ENCODE measurements at places on chromosomes 12 and 14. TPM values are rescaled to one million over a fixed set of nuclear protein-coding genes. Genes with fewer than 3 reads are reported as not detected.
A peak's percentile ranks its signal among the peaks of the same experiment; 100 is the strongest.

- H3K27ac ChIP-seq = no peak overlapping the region
- no peaks in the 10 kb centered on the region for H3K36me3 ChIP-seq
- H3K4me3 ChIP-seq = no peak overlapping the region
- no peak for DNase-seq
- H3K27me3 ChIP-seq = peaks cover 27% of the 10 kb centered on the region
Measured at GRCh38 chr12:80939231-80939950, 1.7 kb upstream of the LIN7A start.

DNA sequence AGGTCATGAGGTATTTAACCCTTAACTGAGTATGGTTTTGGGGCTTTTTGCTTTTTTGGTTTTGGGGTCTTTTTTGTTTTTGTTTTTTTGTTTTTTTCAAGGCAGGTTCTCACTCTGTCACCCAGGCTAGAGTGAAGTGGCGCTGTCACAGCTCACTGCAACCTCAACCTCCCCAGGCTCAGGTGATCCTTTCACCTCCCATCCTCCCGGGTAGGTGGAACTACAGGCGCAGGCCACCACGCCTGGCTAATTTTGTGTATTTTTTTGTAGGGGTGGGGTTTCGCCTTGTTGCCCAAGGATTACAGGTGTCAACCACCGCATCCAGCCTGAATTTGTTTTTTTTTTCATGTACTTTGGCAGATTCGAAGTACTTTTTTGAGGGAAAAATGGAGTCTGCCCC lies 19.9 kb downstream of the RAP1B start:
- DNase-seq = no peak
- H3K36me3 ChIP-seq = peaks cover 73% of the 10 kb centered on the region
- H3K27ac ChIP-seq = no peak overlapping the region
- H3K27me3 ChIP-seq = no peaks in the 10 kb centered on the region
- H3K4me1 ChIP-seq = peaks cover 81% of the 10 kb centered on the region

- no peak overlapping the region for H3K27ac ChIP-seq
- H3K27me3 ChIP-seq = no peaks in the 10 kb centered on the region
- peaks cover 40% of the 10 kb centered on the region for H3K36me3 ChIP-seq
- no peak for DNase-seq
Measured at GRCh38 chr14:91360490-91361232, 57.0 kb downstream of the CCDC88C start.

- H3K4me1 ChIP-seq = peaks cover 2% of the 10 kb centered on the region
- H3K27ac ChIP-seq = no peak overlapping the region
- no peak for DNase-seq
Measured at GRCh38 chr12:52740584-52740983, 36.6 kb downstream of the KRT76 start.

- H3K27ac ChIP-seq = no peak overlapping the region
- H3K4me1 ChIP-seq = peaks cover 5% of the 10 kb centered on the region
- DNase-seq = no peak
- peaks cover 22% of the 10 kb centered on the region for H3K27me3 ChIP-seq
- no peak overlapping the region for H3K4me3 ChIP-seq
Measured at GRCh38 chr14:54807428-54807827, 95.2 kb downstream of the GCH1 start.

GRCh38 chr12:24709216-24709615 lies 239.7 kb downstream of the BCAT1 start:
- no peak overlapping the region for H3K4me3 ChIP-seq
- no peaks in the 10 kb centered on the region for H3K4me1 ChIP-seq
- H3K27ac ChIP-seq = no peak overlapping the region
- H3K36me3 ChIP-seq = no peaks in the 10 kb centered on the region

DNA sequence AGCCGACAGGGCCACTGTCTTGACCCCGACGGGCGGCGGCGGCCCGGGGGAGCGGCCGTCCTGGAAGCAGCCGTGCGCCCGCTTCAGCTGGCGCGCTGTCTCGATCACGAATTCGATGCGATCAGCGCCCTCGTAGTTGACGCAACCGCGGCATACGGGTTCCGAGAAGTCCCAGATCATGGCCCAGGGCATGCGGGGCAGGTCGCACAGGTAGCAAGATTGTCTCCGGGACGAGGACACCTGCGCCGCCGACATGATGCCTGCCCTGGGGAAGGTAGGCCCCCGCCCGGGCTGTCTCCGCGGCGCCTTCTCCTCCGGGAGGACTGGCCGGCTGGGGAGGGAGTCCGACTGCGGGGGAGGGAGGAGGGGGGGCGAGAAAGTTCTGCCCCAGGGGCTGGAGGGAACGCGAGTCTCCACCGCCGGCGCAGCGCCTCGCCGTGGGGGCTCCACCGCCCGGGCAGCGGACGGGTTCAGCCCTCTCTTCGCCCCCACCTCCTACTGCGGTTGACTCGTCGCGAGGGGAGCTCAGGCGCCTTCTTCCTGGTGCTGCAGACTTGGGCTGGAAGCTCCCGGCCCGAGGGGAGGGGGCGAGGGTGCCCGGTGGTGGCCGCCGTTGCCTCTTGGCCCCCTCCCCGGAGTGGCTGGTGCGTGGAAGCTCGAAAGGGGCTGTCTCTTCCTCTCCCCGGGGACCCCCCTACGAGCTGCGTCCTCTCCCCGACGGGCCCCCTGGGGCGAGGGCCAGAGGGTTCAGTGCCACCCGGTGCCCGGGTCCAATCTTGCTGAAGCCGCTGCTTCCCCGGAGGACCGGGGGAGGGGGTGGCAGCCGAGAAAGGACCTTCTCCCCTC lies 747 bp downstream of the IRF2BPL start:
- peak overlapping the region; percentile 94 for H3K4me3 ChIP-seq
- H3K27me3 ChIP-seq = no peaks in the 10 kb centered on the region
- H3K4me1 ChIP-seq = peaks cover 65% of the 10 kb centered on the region
- H3K27ac ChIP-seq = peak overlapping the region; percentile 88
- H3K36me3 ChIP-seq = peaks cover 52% of the 10 kb centered on the region

- H3K4me1 ChIP-seq = peaks cover 38% of the 10 kb centered on the region
- no peak overlapping the region for H3K4me3 ChIP-seq
- peak overlapping the region; percentile 80 for H3K27ac ChIP-seq
- H3K27me3 ChIP-seq = no peaks in the 10 kb centered on the region
- peak; percentile 54 for DNase-seq
- peaks cover 53% of the 10 kb centered on the region for H3K36me3 ChIP-seq
Measured at GRCh38 chr12:31832740-31833729, 104.2 kb upstream of the AMN1 start.

- no peak overlapping the region for H3K4me3 ChIP-seq
- H3K27ac ChIP-seq = peak overlapping the region; percentile 15
Measured at GRCh38 chr14:92549859-92550230, 36.3 kb downstream of the RIN3 start.

The SERPINA6 gene
- not detected for total RNA-seq

GRCh38 chr14:24291446-24292117 lies 8.0 kb downstream of the DHRS1 start:
- H3K4me1 ChIP-seq = peaks cover 37% of the 10 kb centered on the region
- no peaks in the 10 kb centered on the region for H3K27me3 ChIP-seq
- H3K4me3 ChIP-seq = no peak overlapping the region
- H3K27ac ChIP-seq = no peak overlapping the region

DNA sequence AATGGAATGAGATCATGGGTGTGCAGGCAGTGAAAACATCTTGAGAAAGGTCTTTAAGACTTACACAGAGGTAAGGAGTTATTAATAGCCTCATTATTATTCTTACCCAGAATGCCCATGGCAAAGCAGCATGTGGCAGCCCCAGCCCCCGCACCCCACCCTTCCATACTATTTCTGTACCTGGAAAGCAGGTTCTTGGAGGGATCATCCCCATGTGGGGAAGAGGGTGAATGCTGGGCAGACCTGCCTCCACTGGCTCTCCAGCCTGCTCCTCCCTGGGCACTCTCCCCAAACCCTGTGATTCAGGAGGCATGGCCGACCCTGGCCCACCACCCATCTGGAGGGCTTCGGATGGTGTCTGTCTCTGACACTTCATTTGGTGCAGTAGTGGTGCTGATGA lies 28.3 kb downstream of the NPC2 start:
- no peak for DNase-seq
- no peaks in the 10 kb centered on the region for H3K4me1 ChIP-seq
- H3K36me3 ChIP-seq = no peaks in the 10 kb centered on the region
- no peak overlapping the region for H3K27ac ChIP-seq
- H3K4me3 ChIP-seq = no peak overlapping the region
- H3K27me3 ChIP-seq = peaks cover 8% of the 10 kb centered on the region

The ANO4 gene
- not detected for total RNA-seq

GRCh38 chr12:98121963-98122362 lies 393.4 kb upstream of the TMPO start:
- no peaks in the 10 kb centered on the region for H3K4me1 ChIP-seq
- no peak for DNase-seq
- H3K4me3 ChIP-seq = no peak overlapping the region

The NANOG gene
- total RNA-seq = not detected

The GPR65 gene
- total RNA-seq = 21.9 TPM

DNA sequence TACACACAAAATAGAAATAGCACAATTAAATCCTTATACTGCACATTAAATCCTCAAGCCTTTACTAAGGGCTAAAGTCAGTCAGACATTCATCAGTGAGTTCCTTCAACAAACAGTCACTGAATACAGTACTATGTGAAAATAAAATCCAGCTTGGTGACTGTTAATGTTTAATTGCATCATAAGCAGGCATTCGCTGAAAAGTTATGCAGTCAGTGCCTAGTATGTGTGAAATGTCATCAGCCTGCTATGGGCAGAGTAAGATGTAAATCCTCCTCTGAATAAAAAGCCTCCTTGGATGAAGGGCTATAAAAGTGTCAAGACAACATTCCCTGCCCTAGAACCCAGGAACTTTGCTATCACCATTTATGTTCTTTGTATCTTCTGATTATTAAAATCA lies 116.4 kb downstream of the PRICKLE1 start:
- H3K4me1 ChIP-seq = peaks cover 19% of the 10 kb centered on the region
- no peaks in the 10 kb centered on the region for H3K36me3 ChIP-seq

DNA sequence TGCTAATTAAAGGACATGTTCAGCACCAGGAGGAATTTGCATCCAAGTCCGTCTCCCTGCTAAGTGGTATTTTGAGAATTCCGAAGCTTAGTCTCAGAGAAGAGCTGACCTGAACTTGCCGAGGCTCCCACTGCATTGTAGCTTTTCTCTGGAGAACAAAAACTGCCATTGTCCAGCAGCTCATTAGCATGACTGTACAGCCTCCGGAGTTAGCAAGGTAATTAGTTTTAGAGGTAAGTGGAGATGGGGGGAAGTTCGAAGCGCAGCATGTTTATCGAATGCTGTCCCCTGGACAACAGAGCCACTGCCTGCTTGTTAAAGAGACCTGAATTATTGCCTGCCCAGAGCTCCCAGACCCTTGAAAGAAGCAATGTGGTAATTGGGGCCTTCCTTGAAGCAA lies 160.3 kb upstream of the PELI2 start:
- H3K27ac ChIP-seq = no peak overlapping the region
- no peak overlapping the region for H3K4me3 ChIP-seq
- no peaks in the 10 kb centered on the region for H3K36me3 ChIP-seq
- peaks cover 21% of the 10 kb centered on the region for H3K27me3 ChIP-seq
- H3K4me1 ChIP-seq = no peaks in the 10 kb centered on the region
- no peak for DNase-seq

- no peaks in the 10 kb centered on the region for H3K4me1 ChIP-seq
- no peak overlapping the region for H3K27ac ChIP-seq
- DNase-seq = no peak
- no peak overlapping the region for H3K4me3 ChIP-seq
- no peaks in the 10 kb centered on the region for H3K36me3 ChIP-seq
Measured at GRCh38 chr14:97270308-97270707, 473.1 kb downstream of the VRK1 start.

DNA sequence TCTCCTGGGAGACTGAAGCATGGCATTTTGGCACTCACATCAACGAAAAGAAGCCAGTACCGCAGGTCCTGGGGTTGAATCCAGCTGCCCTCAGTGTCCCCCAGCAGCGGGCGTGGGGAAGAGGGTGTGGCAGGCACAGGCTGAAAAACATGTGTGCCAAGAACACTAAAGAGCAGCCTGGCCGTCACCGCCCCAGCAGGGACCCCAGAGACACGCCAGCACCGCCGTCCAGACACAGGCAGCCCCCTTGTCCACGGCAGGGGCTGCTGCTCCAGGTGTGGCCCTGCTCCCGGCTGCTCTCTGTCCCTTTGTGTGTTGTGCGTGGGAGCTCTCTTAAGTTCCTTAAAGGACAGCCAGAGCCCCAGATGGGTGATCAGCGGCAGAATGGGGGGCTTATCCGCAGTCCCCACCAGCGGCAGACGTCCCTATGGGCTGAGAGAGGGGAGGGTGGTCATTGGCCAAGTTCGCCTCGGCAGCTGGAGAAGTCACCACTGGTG lies 556 bp downstream of the PHETA1 start:
- peak overlapping the region; percentile 66 for H3K4me3 ChIP-seq
- H3K4me1 ChIP-seq = peaks cover 12% of the 10 kb centered on the region
- peaks cover 10% of the 10 kb centered on the region for H3K27me3 ChIP-seq

The AGAP2 gene
- 68.6 TPM for total RNA-seq
